ENCODE measurements at places on chromosomes 4 and X. TPM values are rescaled to one million over a fixed set of nuclear protein-coding genes. Genes with fewer than 3 reads are reported as not detected.

Gene MAOB
- 0.09 TPM for total RNA-seq

Gene EDA
- total RNA-seq = 0.36 TPM

Gene BEX1
- total RNA-seq = not detected

Gene CLCN5
- total RNA-seq = 8.6 TPM

Gene KLHL13
- total RNA-seq = 2.3 TPM

Gene NHSL2
- 0.02 TPM for total RNA-seq

Gene NPY2R
- not detected for total RNA-seq

Gene ARHGAP36
- not detected for total RNA-seq

Gene PDGFC
- 0.20 TPM for total RNA-seq

Gene RS1
- total RNA-seq = not detected

Measured in K562 (cell line).